ENCODE measurements at places on chromosomes 2 and 18.

GRCh38 chr2:218032336-218033171 lies 29.8 kb upstream of the TNS1 start:
- peak; percentile 24 for DNase-seq

GRCh38 chr2:212628586-212628985 lies 90.0 kb upstream of the ERBB4 start:
- no peak for DNase-seq

DNA sequence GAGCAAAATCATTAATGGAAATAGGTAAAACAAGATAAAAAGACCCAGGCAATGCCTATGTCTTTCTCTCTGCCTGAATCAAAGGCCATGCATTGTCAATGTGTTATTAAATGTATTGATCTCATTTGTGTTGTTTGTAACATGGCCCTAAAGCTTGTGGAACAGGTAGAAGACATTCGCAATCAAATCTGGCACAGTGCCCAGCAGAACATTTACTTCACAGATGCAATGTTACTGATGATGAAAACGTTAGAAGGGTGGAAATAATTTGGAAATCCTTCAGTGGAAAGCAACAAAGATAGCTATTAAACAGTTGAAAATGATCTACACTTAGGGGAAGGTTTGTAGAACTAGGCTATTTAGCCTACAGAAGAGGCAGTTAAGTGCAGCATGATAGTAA lies 368.2 kb downstream of the EPHA4 start:
- DNase-seq: no peak

GRCh38 chr2:236861944-236862343 lies 223.7 kb upstream of the COPS8 start:
- no peak for DNase-seq

- DNase-seq: no peak
Observed at GRCh38 chr2:149200109-149200520, 130.3 kb upstream of the LYPD6 start.

Measured in retina (tissue), 1 donor.